ENCODE measurements at places on chromosomes 16 and 17. TPM values are rescaled to one million over a fixed set of nuclear protein-coding genes. Genes with fewer than 3 reads are reported as not detected.

The NDRG4 gene
- total RNA-seq, result 11.0 TPM

The RPL27 gene
- 800 TPM for total RNA-seq

The KRT16 gene
- 0.34 TPM for total RNA-seq

The SLC12A3 gene
- total RNA-seq, result not detected

The FOXL1 gene
- 5.9 TPM for total RNA-seq

The KRTAP9-2 gene
- not detected for total RNA-seq

The FDXR gene
- 6.0 TPM for total RNA-seq

The NKD1 gene
- 0.75 TPM for total RNA-seq

The ENDOV gene
- total RNA-seq, result 9.1 TPM

The HBA2 gene
- total RNA-seq, result 34.0 TPM

The AOC2 gene
- 1.00 TPM for total RNA-seq

The KRTAP4-5 gene
- not detected for total RNA-seq

The WSCD1 gene
- total RNA-seq, result 4.8 TPM

The UTS2R gene
- total RNA-seq, result not detected

The RANBP10 gene
- 15.7 TPM for total RNA-seq

The TMEM106A gene
- total RNA-seq, result 1.3 TPM

The MAPT gene
- total RNA-seq, result 93.3 TPM

The PDILT gene
- total RNA-seq, result not detected

The NPIPA7 gene
- total RNA-seq, result 5.4 TPM

The SLC26A11 gene
- total RNA-seq, result 3.0 TPM

The CBLN1 gene
- 0.16 TPM for total RNA-seq

The KRT12 gene
- total RNA-seq, result not detected

The PRAC1 gene
- not detected for total RNA-seq

The SAMD14 gene
- 3.8 TPM for total RNA-seq

The BCO1 gene
- total RNA-seq, result not detected

The SDF2 gene
- total RNA-seq, result 24.5 TPM

The NXN gene
- 62.5 TPM for total RNA-seq

The CDRT15L2 gene
- total RNA-seq, result not detected

The RNF157 gene
- 89.8 TPM for total RNA-seq

The NLRC3 gene
- 0.11 TPM for total RNA-seq

The CEP131 gene
- 6.0 TPM for total RNA-seq

The C1QTNF8 gene
- total RNA-seq, result not detected

The TMEM132E gene
- not detected for total RNA-seq

The RUNDC3A gene
- total RNA-seq, result not detected

The KRTAP4-6 gene
- not detected for total RNA-seq

The KRT39 gene
- not detected for total RNA-seq

The PRRT2 gene
- not detected for total RNA-seq

The DLX3 gene
- not detected for total RNA-seq

The MGAT5B gene
- total RNA-seq, result not detected

The TBC1D3I gene
- not detected for total RNA-seq

The HS3ST2 gene
- 0.20 TPM for total RNA-seq

The CHRNE gene
- total RNA-seq, result 0.52 TPM

The HP gene
- total RNA-seq, result 63.7 TPM

The MYH10 gene
- total RNA-seq, result 4.7 TPM

The CTF1 gene
- total RNA-seq, result 2.3 TPM

The METTL2A gene
- 12.5 TPM for total RNA-seq

The FBXO39 gene
- not detected for total RNA-seq

The TTYH2 gene
- total RNA-seq, result 19.2 TPM

The CCL22 gene
- not detected for total RNA-seq
